ENCODE measurements at places on chromosomes 7 and 10.

DNA sequence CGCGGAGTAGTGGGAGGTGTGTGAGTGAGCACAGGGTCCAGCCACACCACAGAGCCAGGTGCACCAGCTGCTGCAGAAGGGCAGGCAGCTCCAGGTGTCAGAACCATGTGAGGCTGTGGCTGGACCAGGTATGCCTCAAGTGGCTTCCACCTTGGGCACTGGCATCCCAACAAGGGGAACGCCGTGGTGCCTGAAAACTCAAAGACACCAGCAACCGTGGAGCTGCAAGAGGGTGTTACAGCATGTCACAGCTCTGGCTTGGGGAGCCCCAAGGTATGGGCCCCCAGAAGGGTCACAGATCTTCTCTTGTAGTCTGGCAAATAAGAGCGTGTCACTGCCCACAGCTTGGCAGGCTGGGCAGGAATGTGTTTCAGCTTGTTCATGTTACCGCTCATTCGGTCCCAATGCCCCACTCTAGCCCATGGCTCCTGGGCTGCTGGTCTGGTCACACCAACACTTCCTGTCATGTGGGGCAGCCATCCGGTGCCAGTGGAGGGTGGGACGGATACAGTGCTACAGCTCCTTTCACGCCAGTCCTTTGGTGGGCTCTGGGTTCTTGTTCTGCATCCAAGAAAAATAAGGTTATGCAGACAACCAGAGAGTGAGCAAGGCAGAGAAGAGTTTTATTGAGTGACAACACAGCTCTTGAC lies 29.8 kb downstream of the STRA8 start:
- no peak for DNase-seq

GRCh38 chr10:71252220-71252619 lies 39.9 kb downstream of the UNC5B start:
- DNase-seq, result no peak

DNA sequence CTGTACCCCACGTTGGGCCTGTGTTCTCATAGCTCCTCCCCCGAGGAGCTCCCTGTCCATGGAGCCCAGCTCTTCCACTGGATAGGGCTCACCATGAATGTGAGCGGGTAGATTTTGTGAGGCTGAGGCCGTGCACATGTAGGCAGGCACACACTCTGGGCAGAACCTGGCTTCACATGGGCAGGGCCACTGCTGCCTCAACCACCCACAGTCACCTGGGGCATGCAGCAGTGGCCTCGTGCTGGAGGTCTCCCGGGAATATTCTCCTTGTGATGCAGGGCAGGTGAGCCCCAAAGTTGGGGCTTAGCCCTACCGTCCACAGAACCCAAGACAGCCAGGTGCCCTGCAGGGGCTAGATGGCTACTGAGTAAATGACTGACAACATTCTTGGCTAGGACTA lies 116.6 kb downstream of the TMEM130 start:
- no peak for DNase-seq

GRCh38 chr10:79249186-79250121 lies 97.8 kb upstream of the PPIF start:
- no peak for DNase-seq

DNA sequence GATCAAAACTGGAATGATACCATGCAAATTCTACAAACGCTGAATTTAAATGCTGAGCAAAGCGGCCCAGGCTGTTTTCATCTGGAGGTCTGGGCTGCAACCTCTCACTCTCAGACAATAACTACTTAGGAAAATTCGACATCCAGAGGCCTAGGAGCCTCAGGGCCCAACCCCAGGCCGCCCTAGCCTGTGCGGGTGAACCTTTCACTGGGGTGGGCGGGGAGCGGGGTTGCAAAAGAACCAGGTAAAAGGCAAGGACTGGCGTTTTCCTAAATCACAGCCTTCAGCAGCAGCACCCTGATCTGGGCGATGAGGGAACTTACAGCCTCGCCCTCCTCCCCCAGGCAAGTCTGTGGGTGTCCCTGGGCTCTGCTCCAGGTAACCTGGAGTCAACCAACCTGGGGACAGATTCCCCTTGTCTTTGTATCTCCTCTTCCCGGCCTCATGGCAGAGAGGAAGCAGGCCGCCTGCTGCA lies 33.4 kb downstream of the CALML5 start:
- no peak for DNase-seq

DNA sequence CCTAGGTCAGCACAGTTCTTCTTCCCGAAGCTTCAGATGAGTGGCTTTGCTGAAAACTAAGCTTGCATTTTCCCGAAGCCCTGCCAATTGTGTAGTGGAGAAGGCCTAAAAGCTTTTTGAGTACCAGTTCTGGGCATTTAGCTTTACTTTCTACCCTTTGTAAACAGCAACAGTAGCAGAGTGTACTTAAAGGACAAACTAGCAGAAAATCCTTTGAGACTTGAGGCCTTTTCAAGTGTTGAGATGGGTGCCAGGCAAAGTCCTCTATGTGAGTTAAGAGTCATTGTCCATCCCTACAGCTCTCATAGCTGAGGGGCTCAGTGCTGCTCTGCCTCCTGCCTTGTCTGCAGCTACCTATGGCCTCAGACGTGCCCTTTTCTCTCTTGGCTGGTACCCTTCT lies 368.2 kb downstream of the CCSER2 start:
- DNase-seq, result no peak

DNA sequence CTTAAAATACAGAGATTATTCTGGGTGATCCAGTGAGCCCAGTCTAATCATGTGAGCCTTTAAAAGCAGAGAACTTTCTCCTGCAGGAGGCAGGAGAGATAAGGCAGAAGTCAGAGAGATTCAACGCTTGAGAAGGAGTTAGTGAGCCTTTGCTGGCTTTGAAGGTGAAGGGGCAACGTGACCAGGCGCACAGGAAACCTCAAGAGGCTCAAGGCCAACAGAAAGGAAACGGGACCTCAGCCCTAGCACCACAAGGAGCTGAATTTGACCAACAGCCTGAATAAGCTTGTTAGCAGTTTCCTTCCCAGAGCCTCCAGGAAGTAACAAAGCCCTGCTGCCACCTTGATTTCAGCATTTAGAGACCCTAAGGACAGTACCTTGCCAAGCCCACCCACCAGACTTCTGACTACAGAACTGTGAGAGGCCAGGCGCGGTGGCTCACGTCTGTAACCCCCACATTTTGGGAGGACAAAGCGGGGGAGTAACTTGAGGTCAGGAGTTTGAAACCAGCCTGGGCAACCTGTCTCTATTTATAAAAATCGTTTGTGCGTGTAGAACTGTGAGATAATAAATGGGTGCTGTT lies 87.3 kb upstream of the KAT6B start:
- peak; percentile 19 for DNase-seq
